ENCODE measurements at places on chromosomes 13 and 19.

- no peak for DNase-seq
These were observed 621.1 kb upstream of the MIR17HG start for GRCh38 chr13:90726375-90726774.

- DNase-seq: no peak
These were observed 31.0 kb downstream of the CAPN12 start for GRCh38 chr19:38713227-38713649.

- no peak for DNase-seq
These were observed 36.2 kb downstream of the SLAIN1 start for GRCh38 chr13:77733674-77734073.

- no peak for DNase-seq
These were observed 21.2 kb upstream of the GTF3A start for GRCh38 chr13:27403203-27403678.

DNA sequence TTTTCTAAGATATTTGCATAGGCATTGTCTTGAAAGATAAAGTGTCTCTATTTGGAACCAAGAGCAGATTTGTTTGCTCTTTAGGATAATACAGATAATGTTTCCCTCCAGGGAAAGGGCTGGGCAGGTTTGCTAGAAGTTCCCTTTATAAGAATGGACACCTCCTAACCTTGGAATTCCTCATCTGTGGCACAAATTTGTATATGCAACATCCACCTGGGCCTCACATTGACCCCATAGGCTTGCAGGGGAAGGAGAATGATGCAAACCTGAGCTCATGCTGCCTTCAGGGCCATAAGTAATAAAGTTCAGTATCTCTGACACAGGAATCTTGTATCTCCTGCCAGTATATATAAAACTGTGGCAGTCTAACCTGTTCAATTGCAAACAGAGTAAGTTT is 508.4 kb upstream of the MIR17HG start:
- no peak for DNase-seq

Measured in trophoblast cell (in vitro differentiated cells and primary cell).